ENCODE measurements at places on chromosomes 3 and 15.

DNA sequence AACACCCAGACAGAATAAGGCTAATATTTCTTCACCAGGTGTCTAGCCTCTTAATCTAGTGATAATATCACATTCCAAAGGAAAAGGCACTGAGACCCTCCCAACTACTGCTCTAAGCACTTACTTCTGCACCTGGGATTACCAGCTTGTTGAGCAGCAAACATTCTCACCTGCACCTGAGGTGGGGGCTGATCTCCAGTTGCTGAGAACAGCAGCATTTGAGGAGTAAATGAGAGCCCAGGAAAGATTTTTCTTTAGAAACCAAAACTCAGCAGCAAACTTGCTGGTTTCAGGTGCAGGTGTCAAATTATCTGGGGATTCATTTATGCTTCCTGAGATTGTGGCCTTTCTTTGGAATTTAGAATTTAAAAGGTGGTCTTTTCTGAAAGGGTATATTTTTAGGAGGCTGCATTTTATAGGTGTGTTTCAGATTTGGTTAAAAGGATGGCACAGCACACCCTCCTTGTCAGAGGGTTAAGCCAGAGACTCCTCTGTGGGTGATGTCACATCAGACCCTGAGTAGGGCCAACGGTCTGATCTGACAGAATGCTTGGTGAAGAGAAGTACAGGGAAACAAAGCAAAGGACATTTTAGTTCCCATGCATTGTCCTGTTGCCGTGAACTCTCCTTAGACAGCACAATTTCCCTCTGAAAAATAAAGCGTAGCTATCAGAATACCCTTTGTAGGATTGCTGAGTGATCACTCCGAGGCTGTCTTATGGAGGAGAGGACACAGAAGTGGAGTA lies 411.0 kb upstream of the ATP11B start:
- no peak for DNase-seq

DNA sequence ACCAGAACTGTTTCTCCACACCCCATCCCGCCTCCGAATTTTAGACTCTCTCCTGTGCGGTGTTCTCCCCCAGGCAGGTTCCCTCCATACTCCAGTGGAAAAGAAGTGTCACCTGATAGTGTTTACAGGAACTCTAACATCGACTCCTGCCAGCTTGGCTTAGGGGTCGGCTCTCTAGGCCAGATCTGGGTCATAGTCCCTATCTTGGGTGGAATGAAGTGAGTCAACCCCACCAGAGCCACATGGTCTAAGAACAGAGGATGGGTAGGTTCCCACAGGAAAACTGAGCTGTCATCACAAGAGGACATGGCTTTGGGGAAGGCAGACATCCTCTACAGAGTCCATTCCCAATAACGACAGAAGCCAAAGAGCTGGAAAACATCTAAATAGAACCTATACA lies 5.9 kb downstream of the BCL2L10 start:
- DNase-seq, result no peak

- no peak for DNase-seq
These were observed 83.7 kb downstream of the ETV5 start for GRCh38 chr3:186025161-186025560.

DNA sequence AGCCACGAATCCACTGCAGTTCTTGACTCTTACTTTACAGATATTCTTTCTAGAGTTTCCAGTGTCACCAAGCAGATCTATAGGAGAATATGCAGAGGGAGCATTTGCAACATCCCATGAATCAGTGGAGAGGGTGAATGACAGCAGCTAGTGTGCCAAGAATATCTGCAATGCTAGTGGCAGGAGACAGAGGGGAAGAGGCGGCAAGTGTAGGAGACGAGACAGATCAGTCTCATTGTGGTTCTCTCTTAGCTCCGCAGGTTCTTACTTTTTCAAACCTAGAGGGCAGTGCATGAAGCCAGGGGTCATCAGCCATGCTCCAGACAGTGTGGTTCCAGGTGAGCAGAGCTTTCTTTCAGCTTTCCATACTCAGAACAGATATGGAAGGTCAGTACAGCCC lies 744 bp downstream of the ZNF619 start:
- DNase-seq, result no peak

DNA sequence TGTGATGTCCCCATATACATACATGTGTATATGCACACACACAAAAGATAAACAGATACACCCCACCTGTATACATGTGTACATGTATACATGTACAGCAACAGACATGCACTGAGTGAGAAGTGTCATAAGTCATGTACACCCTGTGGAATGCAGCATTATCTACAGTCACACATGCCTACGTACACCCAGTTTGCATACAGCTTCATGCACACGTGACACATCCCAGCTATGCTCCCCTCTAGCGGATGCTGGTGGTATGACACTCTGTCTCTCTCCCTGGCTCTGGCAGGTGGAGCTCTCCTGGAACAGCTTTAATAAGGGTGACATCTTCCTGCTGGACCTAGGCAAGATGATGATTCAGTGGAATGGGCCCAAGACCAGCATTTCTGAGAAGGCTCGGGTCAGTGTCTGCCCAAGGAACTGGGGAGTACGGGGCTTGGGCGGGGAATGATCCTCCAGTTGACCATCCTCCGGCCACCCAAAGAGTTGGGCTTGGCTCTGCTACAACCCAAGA lies 6.3 kb downstream of the VILL start:
- DNase-seq, result peak; percentile 61

- no peak for DNase-seq
These were observed 32.0 kb downstream of the ZBTB38 start for GRCh38 chr3:141400073-141400971.

DNA sequence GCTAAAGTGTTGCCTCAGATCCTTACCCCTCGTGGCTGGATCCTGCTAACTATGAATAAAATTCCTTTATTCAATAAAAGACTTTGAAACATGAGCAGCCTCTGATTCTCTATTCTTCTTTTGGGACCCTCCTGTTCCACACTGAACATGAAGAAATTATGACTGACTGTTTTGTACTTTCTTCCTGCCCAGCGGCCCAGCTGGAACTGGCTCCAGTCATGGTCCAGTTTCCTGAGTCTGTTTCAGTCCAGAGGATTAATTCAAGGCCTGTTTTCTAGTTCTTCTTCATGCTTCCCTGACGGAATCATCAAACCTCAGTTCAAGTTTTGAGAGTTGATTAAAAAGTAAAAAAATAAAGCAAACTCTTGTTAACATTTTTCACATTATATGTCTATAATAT lies 52.6 kb upstream of the CP start:
- DNase-seq, result no peak

Measured in activated CD8-positive, alpha-beta memory T cell treated with anti-CD3 and anti-CD28 coated beads for 1 hour (primary cell).